ENCODE measurements at places on chromosomes 5 and 9.
A peak's percentile ranks its signal among the peaks of the same experiment; 100 is the strongest.

DNA sequence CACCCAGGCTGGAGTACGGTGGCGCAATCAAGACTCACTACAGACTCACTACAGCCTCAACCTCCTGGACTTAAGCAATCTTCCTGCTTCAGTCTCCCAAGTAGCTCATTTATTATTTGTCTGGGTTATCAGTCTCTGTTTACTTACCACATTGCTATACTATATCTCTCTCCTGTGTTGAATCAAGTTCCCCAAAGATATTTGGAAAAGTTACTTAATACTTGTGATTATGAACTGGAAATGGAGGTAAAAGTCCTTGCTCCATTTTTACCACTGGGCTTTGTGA lies 55.6 kb downstream of the ANGPTL2 start:
- DNase-seq: no peak

DNA sequence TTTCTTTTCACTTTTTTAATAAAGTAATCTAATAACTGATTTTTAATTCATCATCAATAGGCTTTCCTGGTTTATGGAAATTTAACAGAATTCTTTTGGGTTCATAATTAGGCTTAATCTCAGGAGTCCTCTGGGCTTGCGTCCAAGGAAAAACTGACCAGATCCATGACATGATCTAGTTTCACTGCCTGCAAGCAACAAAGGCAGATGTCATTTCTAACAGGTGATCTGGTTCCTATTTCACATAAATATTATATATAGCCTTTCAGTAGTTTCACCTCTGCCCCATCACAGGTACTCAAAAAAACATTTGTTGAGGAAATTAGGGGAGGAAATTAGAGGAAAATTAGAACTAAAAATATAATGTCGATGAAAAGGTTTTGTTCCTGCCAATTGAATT lies 126.4 kb downstream of the FBXL17 start:
- DNase-seq: no peak

GRCh38 chr9:36499174-36499890 lies 73.4 kb upstream of the MELK start:
- DNase-seq: no peak

GRCh38 chr9:96089452-96090085 lies 212.4 kb downstream of the HSD17B3 start:
- no peak for DNase-seq

GRCh38 chr5:149730620-149731331 lies 666 bp downstream of the PPARGC1B start:
- DNase-seq: peak; percentile 42
